HT1080 (cell line): ENCODE measurements at places on chromosomes 4 and X. TPM values are rescaled to one million over a fixed set of nuclear protein-coding genes. Genes with fewer than 3 reads are reported as not detected.

DNA sequence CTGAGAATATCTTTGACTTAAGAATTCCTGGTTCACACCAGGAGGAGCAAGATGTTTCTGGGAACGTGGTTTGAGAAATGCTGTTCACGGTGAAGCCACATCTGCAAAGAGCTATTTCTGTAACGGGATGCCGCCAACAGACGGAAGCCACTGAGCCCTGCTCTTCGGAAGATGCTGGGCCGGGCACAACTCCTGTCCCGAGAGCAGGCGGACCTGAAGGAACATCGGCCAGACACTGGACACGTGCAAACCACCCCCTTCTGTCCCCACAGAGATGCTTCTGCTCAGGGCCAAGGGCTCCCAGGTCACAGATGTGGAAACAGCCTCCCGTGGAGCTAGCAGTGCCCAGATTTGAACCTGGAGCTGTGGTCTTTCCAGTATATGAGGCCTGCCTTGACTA is 24.3 kb downstream of the HMX1 start:
- no peak for DNase-seq

GRCh38 chr4:139562067-139562684 is 6.2 kb upstream of the SETD7 start:
- DNase-seq, result peak; percentile 15

- DNase-seq, result no peak
These were observed 53.2 kb upstream of the TNIP3 start for GRCh38 chr4:121217351-121217750.

GRCh38 chr4:124686279-124686678 is 26.3 kb downstream of the ANKRD50 start:
- no peak for DNase-seq

DMRTC1 gene
- not detected in 2 replicates for total RNA-seq

PIM2 gene
- 0.03 and 0.16 TPM in 2 replicates for total RNA-seq

GRCh38 chr4:26196567-26196966 is 124.2 kb upstream of the RBPJ start:
- no peak for DNase-seq

RHOXF2 gene
- not detected in 2 replicates for total RNA-seq

- DNase-seq, result no peak
These were observed 808.3 kb downstream of the RPA4 start for GRCh38 chrX:97691901-97692455.

- DNase-seq, result peak; percentile 35
These were observed 64.7 kb downstream of the NBDY start for GRCh38 chrX:56793521-56794320.

DNA sequence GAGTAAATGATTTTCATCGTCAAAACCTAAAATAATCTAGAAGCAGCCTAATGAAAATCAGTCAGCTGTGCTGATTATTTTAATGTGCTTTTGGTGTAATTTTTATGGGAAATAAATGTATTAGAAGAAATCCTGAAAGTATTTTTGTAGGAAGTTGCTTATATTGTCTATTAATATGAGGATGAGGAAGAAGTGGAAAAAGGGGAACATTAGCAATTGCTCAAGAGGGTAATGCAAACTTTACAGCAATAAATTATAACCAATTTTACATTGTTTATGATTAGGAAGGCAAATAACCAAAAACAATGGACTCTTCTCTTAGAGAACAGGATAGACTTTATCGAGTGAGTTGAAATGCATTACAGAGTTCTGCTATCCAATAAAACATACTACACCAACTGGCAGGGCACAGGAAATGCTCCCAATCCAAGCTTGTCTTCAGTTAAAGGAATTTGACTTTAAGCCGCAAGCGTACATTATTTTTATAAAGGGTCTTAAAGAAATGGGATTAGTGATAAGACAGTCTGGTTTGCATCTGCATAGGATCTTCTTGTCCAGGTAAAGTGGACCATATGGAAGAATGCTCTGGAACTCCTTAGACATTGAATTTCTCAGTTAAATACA is 374.8 kb downstream of the PDGFC start:
- DNase-seq, result no peak

- DNase-seq, result no peak
These were observed 72.6 kb downstream of the EPHA5 start for GRCh38 chr4:65597697-65598096.

- DNase-seq, result no peak
These were observed 30.2 kb upstream of the SEPSECS start for GRCh38 chr4:25190407-25190806.

DNA sequence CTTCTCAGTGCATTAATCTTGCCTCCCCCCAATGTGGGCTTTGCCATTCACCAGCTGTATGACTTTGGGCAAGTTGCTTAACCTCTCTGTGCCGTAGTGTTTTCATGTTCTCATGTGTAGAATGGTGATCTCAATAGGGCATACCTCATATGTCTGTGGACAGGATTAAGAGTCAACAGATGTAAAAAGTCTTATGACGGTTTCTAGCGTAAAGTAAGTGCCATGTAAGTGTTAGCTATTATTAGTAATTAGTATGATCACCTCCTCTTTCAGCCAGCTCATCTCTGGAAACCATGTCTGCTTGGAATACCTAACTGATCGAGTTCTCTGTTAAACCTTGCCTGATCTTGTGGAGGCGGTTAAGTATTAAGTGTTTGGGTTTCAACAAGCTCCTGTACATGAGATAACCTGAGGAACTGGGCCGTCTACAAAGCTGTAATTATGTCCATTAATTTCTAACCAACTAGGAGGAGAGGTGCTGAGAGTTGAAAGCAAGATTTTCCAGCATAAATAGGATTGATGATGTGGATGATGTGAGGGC is 66.3 kb downstream of the TSC22D3 start:
- no peak for DNase-seq

COX18 gene
- 28.5 and 34.5 TPM in 2 replicates for total RNA-seq

AFM gene
- total RNA-seq, result not detected in 2 replicates

IL13RA2 gene
- 0.87 and 1.7 TPM in 2 replicates for total RNA-seq

- no peak for DNase-seq
These were observed 23.3 kb downstream of the F8A3 start for GRCh38 chrX:155434906-155435743.

GRCh38 chrX:10470009-10470408 is 150.4 kb downstream of the MID1 start:
- DNase-seq, result no peak

DNA sequence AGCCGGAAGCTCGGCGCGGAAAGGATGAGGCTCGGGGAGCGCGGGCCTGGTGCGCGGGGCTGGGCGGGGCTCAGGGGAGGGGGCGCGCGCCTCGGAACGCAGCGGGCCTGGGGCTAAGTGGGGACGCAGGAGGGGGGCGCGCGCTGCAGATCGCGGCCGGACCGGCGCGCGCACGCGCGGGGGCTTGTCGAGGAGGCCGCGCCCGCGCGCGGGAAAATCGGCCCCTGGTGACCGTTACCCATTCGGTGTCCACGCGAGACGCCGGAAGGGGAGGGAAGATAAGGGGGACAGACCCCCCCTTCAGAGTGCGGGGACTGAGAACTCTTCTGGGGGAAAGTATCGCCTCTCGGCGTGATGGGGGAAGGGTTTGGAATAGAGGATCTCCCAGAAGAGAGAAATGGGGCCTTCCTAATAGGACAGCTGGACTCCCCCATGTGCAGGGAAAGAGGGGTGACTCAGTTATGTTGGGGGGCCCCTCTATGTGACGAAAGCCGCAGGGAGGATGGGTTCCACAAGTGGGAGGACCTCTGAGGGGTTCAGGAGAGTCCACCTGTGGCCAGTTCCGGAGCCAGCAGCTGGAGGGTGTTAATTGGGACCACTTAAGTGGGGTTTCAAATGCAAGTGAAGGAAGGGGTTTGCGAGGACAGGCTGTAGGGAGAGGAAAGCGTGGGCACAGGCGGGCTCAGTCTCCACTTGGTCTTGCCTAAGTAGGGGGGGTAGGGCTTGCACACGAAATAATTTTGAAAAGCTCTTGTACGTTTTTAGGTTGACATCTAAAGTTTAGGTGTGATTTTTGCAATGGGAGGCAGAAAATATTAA is 584 bp downstream of the SUV39H1 start:
- DNase-seq, result peak; percentile 46

DNA sequence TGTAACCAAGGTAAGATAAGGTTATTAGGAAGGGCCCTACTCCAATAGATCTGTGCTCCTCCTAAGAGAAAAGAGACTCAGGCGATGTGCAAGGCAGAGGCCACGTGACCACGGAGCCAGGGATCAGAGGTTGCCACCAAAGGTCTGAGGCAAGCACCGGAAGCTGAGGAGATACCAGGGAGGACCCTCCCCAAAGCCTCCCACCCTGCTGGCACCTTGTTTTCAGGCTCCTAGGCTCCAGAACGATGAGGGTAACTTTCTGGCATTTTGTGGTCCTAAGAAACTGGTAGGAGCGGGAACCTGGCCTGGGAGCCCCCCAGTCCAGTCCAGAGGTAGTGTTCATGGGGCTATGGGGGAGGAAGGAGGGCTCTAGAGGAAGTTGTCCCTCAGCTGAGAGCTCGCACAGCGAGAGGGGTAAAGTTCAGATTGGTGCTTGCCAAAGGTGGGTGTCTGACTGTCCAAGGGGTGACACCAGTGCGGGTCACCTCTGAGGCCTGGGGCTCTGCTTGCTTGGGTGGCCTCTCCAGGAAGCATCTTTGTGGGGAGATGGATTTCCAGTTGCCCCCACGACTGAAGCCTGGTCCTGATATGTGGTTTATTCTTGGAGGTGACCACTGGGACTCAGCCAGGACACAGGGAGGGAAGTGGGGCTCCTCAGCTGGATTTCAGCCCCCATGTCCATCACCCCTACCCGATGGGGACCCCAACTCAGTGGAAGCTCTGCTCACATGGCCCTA is 7.5 kb upstream of the LETM1 start:
- DNase-seq, result no peak

DNA sequence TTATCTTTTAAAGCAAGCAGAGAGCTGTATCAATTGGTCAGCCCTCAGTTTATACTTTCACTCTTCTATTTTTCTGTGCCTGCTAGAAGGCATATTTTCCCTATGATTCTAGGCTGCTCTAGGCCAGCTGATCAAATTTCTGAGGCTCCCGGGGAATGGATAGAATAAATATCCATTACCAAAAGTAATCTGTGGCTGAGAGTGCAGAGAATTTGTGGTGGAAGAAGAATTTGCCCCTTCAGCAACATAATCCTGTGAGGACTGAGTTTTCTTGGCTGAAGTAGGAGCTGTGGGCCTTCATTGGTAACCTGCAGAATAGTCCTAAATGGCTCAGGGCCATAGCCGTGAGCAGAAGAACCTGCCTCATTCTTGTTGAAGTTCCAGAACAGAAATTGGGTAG is 314.6 kb upstream of the CASK start:
- DNase-seq, result no peak

- peak; percentile 24 for DNase-seq
These were observed 194.8 kb downstream of the KIT start for GRCh38 chr4:54852602-54853001.

GRCh38 chrX:96551322-96551872 is 133.2 kb upstream of the DIAPH2 start:
- DNase-seq, result no peak

GRCh38 chr4:33062155-33062806 is 2342.1 kb downstream of the PCDH7 start:
- DNase-seq, result no peak

DNA sequence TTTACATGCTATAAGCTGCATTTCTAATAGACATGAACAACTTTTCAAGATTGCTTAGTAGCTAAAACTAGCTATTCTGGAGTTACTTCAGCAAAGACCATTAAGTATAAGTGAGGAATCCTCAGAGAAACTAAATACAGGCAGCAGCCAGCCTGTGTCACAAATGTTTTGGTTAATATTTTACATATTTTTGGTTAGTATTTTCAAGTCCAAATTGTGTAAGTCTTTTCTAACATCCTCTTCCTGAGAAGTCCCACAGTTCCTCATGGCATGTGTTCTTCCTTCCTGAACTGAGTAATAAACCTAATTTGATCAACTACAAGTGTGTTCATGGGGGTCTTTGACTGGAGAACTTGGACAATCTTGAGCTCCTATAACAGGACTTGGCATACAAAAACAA is 42.4 kb upstream of the MCF2 start:
- DNase-seq, result no peak

DNA sequence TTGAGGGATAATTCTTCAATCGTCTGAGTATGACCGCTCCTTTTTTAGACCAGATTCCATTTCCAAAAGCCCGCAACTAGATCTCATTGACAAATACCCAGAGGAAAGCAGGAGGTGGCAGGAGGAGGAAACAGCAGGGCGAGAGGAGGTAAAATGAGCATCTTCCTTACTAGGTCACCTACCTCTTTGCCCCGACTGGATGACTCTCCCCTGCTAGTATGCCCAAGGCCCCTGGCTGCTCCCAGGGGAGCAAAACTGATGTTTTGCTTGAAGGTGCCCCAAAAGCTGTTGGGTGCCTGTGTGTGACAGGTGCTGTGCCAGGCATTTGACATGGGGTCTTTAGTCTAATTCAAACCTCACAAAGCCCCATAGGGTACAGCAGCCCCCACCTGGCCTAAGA is 48.9 kb downstream of the C4orf50 start:
- DNase-seq, result no peak

GRCh38 chrX:138775517-138775916 is 64.0 kb upstream of the FGF13 start:
- peak; percentile 24 for DNase-seq

NUDT11 gene
- total RNA-seq, result 6.4 and 6.8 TPM in 2 replicates

DNA sequence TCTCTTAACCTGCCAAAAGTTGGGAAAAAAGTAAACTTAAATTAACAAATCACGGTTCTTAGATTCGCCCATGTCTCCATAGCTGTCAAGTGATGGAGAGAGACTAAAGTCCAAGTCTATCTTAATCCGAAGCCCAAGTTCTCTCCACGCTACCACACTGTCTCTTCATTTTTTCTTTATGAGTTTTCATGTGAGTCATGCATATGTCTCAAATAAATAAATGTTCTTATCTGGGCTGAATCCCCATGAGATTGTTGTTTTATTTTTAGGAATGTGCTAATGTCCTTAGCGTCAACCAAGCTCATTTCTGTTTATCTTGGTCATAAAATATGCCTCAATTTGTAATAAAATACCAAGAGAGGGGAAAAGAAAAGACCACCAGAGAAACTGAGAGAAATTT is 169.3 kb downstream of the RCHY1 start:
- peak; percentile 4 for DNase-seq

DNA sequence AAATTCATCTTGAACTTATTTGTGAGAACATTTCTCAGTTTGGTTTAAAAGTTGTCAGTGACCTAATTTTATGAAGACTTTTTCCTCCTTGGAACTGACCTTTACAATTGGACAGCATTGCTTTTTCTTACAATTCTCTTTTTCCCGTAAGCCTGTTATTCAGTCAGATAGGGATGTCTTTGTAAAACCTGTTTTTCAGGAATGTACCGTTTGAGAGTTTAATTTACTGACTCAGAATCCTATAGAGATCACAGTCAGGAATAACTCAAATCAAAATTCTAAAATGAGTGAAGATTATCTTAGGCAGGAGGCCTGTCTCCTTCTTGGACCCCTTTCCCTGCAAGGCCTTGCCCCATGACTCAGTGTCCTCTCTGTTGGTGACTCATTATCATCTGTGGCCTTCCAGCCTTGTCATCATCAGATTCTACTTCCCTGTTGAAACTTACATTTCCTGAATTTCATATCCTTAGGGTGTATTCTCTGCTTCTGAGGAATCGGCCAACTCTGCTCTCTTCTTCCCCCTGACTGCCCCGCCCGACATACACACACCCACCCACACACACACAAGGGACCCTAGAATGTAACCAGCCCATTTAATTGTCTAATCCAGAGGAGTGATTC is 99.8 kb downstream of the ARHGAP10 start:
- DNase-seq, result peak; percentile 92

BLTP1 gene
- total RNA-seq, result 12.1 and 13.0 TPM in 2 replicates

GLRA3 gene
- not detected in 2 replicates for total RNA-seq

GRCh38 chr4:109072595-109072994 is 229.9 kb downstream of the COL25A1 start:
- DNase-seq, result peak; percentile 76

GRCh38 chr4:124065936-124066335 is 646.6 kb downstream of the ANKRD50 start:
- peak; percentile 62 for DNase-seq

GRCh38 chr4:98293104-98293887 is 32.1 kb downstream of the RAP1GDS1 start:
- DNase-seq, result no peak

REELD1 gene
- total RNA-seq, result not detected in 2 replicates
